ENCODE measurements at places on chromosomes 4 and X.

GRCh38 chrX:154355776-154356140 is 18.7 kb downstream of the FLNA start:
- no peak for DNase-seq

DNA sequence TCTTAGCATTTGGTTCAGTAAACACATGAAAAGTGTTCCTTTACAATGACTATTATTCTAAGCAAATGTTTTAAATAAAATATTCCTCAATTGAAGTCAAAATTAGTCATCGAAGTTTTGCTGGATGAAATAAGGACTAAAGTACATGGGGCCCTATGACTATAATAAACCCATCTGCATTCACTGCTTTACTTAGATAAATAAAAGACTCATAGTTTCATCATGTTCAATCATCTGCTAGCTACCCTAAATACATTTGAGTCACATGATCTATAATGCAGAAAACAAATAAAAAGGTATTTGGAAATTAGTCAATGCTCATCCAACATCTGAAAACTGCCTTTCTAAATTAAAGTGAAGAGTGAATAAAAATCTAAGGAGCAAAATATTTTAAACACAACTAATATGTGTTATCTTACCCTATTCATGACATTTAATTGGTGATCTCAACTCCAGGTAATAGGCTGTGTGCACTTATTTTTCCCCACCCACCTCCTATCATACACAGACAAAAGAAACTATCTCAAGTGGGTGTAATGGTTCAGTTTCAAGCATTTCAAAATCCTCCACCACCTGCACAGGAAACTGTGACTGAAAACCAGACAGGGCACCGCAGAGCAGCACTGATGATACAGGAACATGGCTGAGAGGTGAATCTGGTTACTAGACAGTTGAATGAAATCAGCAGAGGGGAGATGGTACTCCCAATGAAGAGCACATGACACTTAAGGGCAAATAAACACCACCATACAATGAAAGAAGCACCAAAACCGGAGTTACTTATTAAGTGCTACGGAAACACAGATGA is 78.6 kb downstream of the CAMK2D start:
- no peak for DNase-seq

DNA sequence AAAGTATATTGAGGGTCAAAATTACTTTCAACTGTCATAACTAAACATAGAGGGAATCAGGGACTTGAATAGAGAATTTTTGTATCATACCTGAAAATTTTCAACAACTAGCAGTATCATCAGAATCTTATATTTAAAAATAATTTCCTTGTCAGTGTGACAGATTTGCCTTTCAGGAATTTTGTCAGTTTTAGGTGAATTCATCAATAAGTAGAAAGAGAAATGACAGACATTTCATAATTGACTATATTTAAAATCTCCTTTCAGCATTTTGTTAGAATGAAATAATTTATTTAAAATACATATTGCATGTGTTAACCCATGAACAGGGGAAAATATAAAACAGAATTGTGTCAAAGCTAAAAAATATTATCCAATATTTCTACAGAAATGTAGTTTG is 8.6 kb upstream of the PDCL2 start:
- DNase-seq: no peak

GRCh38 chrX:15158736-15159406 is 111.0 kb downstream of the ASB9 start:
- no peak for DNase-seq

- no peak for DNase-seq
Observed at GRCh38 chr4:80144676-80145470, 52.4 kb upstream of the PRDM8 start.

DNA sequence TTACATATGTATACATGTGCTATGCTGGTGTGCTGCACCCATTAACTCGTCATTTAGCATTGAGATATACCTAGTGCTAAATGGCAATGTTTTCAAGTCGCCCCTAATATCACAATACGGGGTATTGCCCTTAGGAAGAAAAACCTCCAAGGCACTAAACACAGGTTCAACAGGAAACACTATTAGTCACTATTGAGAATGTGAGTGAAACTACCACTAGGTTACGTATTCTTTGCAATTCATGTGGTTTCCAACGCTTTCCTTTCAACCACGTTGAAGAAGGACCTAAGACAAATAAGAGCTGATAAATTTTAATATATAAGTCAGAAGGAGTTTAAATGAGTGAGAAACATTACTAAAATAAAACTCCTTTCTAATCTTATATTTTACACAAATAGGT is 134.7 kb upstream of the SPANXN4 start:
- no peak for DNase-seq

GRCh38 chr4:5371415-5372190 is 320.3 kb downstream of the STK32B start:
- DNase-seq: no peak

DNA sequence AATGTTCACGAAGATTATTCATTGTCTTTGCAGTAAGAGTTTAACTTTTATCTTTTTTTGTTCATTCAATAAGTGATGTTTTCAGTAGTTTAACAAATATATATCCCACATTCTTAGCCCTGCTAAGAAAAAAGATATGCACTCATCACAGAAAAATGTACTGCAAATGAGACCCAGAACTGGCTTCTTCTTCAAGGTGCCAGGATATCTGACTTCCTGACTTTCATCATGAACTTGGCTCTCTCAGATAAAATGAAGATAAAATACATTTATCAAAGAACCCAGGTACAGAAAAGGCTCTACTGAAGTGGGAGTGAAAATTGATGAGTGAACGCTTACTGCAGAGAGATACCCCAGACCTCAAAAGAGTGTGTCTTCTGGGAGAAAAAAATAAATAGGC is 177.8 kb upstream of the DKK2 start:
- no peak for DNase-seq

- DNase-seq: no peak
Observed at GRCh38 chr4:169254546-169254983, 16.2 kb downstream of the SH3RF1 start.

- DNase-seq: no peak
Observed at GRCh38 chrX:66731398-66731797, 92.5 kb upstream of the EDA2R start.

- no peak for DNase-seq
Observed at GRCh38 chr4:89562746-89563145, 255.1 kb upstream of the GPRIN3 start.

- DNase-seq: no peak
Observed at GRCh38 chr4:38325629-38325913, 338.4 kb upstream of the KLF3 start.

DNA sequence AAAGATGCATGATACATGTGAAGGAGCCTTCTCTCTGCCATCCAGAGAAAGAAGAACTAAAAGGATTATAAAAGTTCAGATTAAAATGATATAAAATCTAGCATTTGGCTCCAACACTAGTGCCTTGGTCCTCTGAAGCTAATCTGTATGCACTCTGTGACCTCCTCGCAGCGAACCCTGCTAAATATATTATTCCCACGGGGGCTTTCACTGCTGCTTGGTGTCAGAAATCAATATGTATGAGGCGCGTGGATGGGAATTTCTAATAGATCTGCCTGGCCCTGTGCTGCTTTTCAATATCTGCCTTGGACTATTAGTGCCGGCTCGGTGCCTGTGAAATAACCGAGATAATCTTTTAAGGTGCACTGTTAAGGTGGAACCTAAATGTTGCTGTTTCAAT is 69.7 kb downstream of the CXXC4 start:
- no peak for DNase-seq

- DNase-seq: no peak
Observed at GRCh38 chrX:24659646-24660045, 12.5 kb upstream of the PCYT1B start.

- no peak for DNase-seq
Observed at GRCh38 chrX:134460862-134461220, 876 bp downstream of the HPRT1 start.

GRCh38 chrX:40778861-40779575 is 43.7 kb upstream of the MED14 start:
- DNase-seq: no peak

DNA sequence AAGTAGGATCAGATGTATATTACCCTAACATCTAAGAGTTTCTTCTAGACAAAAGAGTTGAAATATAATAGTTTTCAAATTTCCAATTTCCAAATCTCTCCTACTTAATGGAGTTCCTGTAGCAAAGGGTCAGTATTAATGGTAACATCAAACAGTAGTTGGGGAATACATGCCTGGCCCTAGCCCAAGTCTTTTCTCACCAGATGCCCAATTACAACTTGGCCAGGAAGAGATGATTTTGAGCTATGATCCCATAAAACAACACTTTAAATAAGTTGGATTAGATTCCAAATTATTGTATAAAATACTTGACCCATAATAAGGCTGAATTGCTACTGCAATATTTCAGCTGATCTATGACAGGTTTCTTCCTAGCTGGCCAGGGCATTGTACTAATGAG is 59.9 kb downstream of the MBNL3 start:
- no peak for DNase-seq

DNA sequence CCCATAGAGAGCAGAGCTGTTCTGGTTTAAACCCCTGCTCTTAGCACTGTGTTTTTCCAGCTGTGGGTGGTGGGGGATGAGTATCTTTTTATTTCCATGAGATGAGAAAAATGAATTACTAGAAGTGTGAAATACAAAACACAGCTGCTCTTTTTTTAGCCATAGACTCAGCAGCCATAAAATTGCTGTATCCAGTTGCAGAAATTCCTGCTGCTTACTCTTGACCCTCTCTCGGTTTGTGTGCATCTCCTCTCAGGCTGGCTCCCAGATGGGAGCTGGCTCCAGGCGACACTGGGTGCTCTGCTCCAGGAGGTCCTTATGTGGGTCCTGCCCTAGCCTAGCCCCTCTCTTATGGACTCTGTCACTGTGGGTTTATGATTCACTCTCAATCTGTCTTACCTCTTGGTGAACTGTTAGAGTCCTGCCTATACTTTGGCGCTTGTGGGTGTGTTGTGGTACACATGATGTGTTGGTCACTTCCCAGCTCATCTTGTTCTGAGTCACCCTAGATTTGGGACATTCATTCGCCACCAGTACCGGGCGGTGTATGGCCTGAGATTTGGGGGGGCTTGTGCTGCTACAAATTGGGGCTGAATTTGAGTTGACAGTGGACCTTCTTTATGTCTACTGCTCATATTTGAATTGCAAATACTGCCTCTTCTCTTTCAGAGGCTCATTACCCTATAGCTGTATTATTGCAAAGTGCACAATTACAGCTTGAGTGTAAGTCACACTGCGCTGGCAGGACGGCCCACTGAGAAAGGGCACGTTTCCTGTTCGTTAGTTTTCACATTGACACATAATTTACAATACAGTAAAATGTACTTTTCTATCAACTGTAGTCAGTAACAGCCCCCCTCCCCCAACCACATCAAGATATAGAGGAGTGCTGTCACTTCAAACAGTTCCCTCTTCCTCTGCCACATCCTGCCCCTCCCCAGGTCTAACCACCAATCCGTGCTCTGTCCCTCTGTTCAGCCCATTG is 46.9 kb upstream of the MSANTD1 start:
- DNase-seq: no peak

DNA sequence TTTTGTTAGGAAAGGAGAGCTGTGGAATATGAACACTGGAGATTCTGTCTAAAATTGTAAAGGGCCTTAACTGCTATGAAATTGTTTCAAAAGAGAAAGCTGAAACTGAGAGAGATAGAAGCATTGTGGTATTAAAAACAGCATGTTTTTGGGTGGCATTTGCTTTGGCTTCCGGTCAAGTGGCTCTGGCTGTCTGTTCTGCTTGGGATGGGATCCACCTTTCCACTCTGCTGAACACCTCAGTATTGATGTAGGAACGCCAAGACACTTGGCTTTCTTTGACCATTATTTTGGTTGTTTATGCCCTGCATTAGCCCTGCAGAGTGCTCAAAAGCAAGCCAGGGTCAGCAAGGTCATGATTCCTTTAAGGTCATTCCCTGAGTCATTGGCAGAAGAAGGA is 199.7 kb downstream of the SLC4A4 start:
- DNase-seq: no peak

- DNase-seq: no peak
Observed at GRCh38 chrX:28586981-28587551, at the start of gene IL1RAPL1. IL1RAPL1 (plus strand) TSS chrX:28587446.

DNA sequence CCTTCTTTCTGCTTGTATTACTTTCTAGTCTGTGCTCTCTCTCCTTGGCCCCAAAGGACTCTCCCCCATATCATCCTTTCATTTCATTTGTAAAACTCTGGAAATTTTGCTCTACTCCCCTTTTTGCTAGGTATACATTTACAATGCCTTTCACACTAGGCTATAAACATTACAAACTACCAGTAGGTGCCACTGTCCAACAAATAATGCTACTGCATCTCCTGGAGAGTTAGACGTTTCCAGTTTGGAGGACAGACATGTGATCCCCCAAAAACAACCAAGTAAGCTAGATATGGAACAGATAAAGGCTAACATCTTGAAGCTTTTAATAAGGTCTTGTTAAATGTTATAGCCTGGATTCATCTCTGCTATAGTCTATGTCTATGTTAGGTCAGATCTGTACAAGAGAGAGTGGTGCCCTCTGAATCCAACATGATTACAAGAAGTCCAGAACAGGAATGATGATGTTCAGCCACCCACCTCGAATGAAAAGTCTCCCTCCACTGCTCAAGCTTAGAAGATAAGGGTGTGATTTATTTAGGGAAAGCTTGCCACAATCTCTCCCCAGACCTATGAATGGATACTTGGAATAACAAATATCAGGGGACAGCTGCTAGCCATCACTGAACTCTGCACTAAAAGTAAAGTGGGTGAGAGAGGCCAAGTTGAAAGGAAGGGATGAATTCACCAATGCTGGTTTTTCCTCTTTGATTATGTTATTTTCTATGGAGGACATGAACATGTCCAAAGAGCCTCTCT is 14.3 kb downstream of the CBR4 start:
- no peak for DNase-seq

DNA sequence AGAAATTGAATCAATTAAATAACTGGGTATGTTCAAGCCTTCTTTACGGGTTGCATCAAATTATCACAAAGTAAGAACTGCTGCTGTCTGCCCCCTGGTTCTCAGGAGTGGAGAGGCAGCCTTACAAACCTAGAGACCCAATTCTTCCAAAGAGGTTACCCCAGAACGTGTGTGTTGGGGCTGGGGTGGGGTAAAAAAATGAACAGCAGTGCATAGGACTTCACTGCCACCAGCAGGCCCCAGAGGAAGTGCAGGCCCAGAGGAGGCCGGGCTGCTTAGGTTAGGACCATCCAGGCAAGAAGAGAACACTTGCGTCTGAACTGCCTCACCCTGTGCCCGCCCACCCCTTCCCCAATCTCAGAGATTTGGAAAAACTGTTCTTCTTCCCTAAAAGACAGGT is 1.5 kb upstream of the NWD2 start:
- no peak for DNase-seq

DNA sequence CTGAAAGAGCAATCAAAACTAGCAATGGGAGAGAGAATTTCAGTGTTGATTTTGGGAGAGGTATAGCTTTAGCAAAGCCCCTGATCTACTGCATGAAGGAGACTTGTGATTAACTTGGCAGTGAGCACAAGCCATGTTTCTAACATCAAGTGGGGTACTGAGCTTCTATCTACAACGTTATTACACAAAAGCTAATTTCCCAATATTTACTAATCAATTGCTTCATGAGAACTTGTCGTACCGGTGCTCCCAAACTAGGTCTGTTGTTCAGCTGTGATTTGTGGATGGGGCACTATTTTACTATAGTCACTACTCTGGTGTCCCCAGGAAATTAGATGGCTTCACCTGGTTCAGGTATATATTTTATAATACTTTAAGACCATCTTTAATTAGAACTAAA is 16.2 kb downstream of the ANK2 start:
- DNase-seq: no peak

Data from chondrocyte (in vitro differentiated cells).